ENCODE measurements at places on chromosomes 5 and 9.

GRCh38 chr5:132080595-132080994 is 7.0 kb downstream of the CSF2 start:
- no peak for DNase-seq

DNA sequence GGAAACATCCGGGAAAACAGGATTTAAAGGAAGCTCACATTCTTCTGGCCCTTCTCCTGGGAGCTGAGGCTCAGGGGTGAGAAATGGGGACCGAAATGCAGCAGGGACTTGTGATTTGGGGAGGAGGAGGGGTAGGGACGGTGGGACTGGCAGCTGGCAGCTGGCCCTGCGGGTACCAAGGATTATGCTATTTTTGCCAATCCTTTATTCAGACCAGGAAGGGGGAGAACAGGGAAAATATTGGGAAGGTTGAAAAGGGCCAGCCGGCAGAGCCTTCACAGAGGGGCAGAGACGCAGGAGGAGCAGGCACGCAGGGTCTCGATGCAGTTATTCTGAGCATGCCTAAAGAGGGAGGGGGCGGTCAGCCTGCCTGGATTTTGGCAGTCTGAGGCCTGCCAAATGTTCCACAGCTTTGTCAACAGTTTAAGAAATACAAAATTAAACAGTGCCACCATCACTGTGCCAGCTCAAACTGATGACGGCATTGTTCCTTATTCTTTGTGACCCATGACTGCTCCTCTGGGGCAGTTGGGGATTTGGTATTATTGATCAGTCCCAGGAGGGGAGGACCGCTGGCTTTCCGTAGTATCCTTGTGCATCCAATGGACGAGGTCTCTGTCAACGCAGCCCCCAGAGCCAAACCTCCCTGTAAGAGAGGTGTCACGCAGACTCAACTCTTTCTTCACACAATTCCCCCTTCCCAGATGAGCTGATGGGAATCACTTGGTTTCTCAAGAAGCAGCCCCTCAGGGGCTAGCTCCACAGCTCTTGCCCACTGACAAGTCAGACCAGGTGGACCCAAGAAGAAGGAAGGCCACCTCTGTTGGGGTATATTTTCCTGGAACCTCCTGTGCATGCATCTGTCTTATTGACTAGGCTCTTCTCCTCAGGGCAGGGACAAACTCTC is 553.3 kb downstream of the BNC2 start:
- DNase-seq = no peak

GRCh38 chr5:41869151-41869723 is 988 bp downstream of the OXCT1 start:
- no peak for DNase-seq

GRCh38 chr5:1974501-1975405 is 92.0 kb upstream of the IRX4 start:
- DNase-seq = no peak

GRCh38 chr5:142508591-142508990 is 177.3 kb downstream of the FGF1 start:
- no peak for DNase-seq

DNA sequence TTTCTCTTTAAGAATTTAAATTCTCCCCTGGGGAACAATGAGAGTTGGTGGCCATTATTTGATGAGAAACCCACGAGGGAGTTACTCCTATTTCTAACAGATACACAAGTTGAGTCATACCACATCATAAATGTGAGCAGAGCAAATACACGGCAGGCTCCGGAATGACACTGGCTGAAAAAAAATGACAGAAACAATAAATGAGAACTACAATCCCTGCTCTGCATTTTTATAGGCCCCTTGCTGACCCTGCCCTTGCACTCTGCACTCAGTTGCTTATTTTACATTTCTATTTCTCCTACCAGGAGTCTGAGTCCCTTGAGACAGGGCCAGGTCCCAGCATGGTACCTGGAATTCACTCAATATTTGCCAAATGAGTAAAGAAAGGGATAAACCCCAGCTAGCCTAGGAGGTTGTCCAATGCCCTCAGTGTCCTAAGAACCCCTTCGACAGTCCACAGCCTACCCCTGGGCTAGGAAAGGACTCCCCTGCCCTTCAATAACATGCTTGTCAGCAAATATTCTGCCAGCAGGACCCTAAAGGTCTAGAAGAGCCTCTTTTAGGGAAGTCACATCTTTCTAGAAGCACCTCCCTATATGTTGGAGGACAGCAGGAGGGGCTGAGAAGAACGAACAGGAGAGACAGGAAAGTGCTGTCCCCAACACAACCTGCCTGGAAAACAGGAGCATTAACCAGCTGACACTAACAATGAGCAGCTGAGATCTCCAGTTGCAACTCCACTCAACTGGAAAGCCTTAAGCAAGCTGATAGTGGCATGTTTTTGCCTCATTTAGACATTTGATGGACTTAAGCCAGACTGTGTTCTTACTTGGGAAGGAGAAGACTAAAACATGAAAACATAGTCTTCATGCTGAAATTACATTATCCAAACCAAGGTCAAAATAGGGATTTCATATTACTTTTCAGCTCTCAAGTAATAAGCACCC is 191.2 kb downstream of the ACTL7B start:
- no peak for DNase-seq

GRCh38 chr5:72234265-72234700 is 85.8 kb downstream of the MRPS27 start:
- no peak for DNase-seq

Measured in stimulated activated CD8-positive, alpha-beta memory T cell treated with anti-CD3 and anti-CD28 coated beads, Interleukin-4, amount 100 ng/mL, for 1 hour (primary cell).